ENCODE measurements at places on chromosomes 3 and 15.

- no peak for DNase-seq
Measured at GRCh38 chr15:88476635-88477060, 9.1 kb downstream of the MRPS11 start.

- no peak for DNase-seq
Measured at GRCh38 chr15:98289747-98290146, 329.2 kb downstream of the ARRDC4 start.

- DNase-seq = no peak
Measured at GRCh38 chr3:54349231-54349652, 226.9 kb downstream of the CACNA2D3 start.

DNA sequence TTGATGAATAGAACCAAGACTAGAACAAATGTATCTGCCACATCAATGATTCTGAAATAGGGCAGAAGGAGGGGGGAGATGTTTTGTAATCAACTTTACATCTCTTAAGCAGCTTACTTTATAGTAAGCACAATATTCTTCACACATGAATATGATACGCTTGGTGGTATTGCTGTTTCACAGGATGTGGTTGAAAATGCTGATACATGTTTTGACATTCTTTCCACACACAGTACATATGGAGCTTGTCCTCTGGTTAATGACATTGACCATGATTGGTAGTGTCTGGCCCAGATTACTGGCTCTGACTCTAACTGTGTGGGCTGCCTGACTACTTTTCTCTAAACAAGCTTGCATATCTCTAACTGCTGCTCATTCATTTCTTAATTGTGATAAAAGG lies 168.9 kb downstream of the KLHL25 start:
- no peak for DNase-seq

DNA sequence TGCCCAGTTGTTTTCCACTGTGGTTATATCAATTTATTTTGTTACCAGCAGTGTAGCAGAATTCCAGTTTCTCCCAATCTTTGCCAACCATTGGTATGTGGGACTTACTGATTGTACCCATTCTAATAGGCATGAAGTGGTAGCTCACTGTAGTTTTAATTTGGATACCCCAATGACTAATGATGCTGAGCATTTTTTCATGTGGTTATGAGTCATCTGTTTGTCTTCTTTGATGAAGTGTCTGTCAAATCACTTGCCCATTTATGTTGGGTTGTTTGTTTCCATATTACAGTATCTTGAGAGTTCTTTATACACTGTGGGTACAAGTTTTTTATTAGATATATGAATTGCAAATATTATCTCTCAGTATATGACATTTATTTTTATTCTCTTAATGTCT lies 644.3 kb downstream of the NR2F2 start:
- DNase-seq = no peak

- no peak for DNase-seq
Measured at GRCh38 chr15:71080166-71080565, 35.1 kb upstream of the THSD4 start.

GRCh38 chr3:46905661-46906451 lies 28.3 kb downstream of the PTH1R start:
- DNase-seq = no peak

DNA sequence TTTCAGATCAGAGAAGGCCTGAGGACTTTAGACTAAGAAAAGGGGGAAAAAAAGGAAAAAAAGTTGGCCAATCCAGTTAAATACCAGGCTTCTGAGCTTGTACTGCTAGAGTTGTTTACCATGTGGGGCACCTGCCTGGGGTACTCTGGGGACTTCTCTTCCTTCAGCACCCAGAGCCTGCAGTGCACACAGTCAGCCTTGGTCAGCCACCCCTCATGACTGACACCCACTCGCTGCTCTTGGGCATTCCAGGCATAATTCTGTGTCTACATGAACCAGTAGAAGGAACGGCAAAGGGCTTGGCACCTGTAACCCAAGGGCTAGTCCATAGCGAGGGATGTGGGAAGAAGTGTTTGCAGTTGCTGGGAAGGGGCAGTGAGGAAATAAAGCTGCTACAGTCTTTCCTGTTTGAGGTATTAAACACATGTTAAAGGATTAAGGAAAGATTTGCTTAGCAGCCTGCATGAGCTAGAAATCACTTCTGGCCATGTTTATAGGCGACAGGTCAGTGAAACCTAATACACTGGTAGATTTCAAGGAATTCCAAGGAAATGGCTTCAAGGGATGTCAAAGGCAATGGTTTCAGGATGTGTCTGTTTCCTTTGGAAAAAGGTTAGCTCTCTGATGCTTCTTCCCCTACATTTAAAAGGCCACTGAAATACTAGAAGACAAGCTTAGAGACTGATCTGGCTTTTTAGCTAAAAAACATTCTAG lies 232.5 kb downstream of the CHST2 start:
- DNase-seq = no peak

- no peak for DNase-seq
Measured at GRCh38 chr15:58931987-58932588, 1.4 kb downstream of the SLTM start.

DNA sequence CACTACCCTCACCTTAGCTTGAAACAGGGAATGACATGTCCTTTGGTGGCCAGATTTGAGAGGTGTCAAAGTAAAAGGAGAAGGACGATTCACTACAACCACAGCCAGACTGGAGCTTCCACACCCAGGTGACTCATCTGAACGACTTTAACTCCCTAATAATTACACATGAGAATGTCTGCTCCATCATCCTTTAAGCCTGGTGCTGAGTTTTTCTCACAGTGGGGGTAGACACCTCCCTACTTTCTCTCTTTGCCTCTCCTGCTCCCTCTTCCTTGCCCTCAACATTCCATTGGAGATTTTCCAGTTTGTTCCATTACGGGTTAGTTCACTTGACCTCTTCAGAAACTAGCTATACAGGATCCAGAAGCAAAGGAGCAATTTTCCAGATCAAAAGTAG lies 154.3 kb upstream of the BHLHE40 start:
- DNase-seq = no peak

DNA sequence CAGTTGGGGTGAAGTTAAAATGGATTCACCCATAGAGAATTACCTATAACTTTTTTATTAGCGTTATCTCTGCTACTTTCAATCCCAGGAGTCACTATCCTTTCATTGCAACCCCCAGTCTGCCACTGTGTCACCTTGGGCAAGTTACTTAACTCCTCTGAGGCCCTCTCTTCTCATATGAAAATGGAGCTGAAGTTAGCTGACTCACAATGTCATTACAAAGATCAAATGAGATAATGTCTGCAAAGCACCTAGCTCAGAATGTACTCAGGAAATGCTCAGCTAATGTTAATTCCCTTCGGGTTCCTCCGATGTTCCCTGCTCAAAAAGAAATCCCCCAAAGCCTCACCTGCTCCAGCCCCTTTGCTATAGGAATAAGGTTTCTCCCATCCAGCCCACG lies 50.0 kb downstream of the TRIM42 start:
- DNase-seq = no peak

GRCh38 chr3:6108957-6109356 lies 752.0 kb upstream of the GRM7 start:
- DNase-seq = no peak

- DNase-seq = peak; percentile 47
Measured at GRCh38 chr3:120561251-120562045, 34.7 kb upstream of the NDUFB4 start.

DNA sequence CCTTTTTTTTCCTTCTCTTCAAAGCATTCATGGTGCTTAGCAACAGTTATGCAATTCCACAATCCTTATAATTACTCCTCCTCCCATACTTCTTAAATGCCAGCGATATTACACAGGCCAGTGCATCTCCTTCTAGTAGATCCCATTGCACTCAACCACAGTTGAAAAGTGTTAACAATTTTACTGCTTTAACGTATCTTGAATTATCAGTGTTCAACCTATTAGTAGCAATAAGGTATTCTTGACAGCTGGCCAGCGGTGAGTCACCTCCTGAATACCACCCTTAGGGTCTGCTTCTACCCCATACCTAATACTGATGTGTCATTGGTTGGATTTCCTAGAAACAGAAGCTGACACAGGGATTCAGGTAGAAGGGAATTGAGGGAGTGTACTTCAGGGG lies 24.0 kb upstream of the TEX9 start:
- no peak for DNase-seq

- no peak for DNase-seq
Measured at GRCh38 chr3:851098-851790, 241.6 kb upstream of the CNTN6 start.

DNA sequence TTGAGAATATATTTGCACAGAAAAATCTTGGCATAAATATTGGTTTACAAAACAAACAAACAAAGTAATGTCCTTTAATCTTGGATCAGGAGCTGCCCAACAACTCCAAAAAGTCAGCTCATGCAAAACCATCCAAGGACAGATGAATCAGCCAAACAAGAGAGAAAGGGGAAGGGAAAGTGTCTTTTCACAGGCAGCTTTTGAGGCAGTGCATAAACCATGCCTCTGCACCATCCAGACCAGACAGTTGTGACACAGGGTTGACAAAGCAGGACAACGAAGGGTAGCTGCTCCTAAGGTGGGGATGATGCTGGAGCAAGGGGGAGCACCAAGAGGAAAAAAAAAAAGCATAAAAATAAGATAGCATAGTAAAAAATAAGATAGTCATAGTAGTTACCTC lies 8.7 kb downstream of the CD86 start:
- DNase-seq = no peak

DNA sequence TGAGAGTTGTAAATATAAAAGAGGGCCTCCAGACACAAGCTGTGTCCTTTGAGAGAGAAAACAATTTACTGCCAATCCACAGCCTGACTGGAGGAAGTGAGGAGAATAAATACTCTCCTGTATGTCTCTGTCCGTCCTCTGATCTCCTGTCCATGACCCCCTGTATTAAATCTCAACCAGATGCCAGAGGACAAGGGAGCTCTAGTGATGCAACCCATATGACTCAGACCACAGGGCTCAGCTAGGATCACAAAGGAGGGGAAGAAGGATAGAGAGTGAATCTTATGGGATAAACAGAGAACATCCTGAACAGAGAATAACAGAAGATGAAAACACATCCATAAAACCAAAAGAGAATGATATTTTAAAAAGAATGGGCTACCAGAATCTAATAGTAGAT lies 482.6 kb downstream of the PLOD2 start:
- no peak for DNase-seq

GRCh38 chr3:25784971-25785370 lies 1.7 kb upstream of the NGLY1 start:
- DNase-seq = no peak

- DNase-seq = no peak
Measured at GRCh38 chr15:63905558-63906265, 72.0 kb upstream of the HERC1 start.

GRCh38 chr3:70531063-70531657 lies 218.7 kb upstream of the MDFIC2 start:
- no peak for DNase-seq

- no peak for DNase-seq
Measured at GRCh38 chr3:24129549-24129948, 184.5 kb downstream of the NR1D2 start.

- no peak for DNase-seq
Measured at GRCh38 chr3:160257606-160258005, 32.4 kb downstream of the C3orf80 start.

- DNase-seq = no peak
Measured at GRCh38 chr15:41309226-41309905, 23.0 kb downstream of the OIP5 start.

- no peak for DNase-seq
Measured at GRCh38 chr15:65434201-65434600, 11.5 kb upstream of the IGDCC4 start.

DNA sequence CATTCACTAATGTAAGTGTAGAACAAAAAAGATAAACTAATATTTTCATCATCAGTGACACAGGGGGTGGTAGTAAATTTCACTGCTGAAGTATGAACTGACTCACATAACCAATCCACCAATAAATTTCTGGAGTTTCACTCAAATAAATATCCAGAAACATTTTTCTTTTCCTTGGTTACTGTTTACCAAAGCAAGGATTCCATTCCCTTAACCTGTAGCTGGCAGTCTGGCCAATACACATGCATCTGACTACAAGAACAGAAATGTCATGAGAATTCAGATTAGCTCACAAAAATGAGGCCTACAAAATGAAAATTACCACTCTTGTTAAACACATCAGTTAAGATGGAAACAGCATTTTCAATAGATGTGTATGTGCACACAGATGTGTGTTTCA lies 80.3 kb downstream of the STAG1 start:
- DNase-seq = no peak

- no peak for DNase-seq
Measured at GRCh38 chr3:95826419-95826818, 988.0 kb upstream of the EPHA6 start.

GRCh38 chr3:48688032-48688736 lies 2.5 kb upstream of the NCKIPSD start:
- no peak for DNase-seq

GRCh38 chr3:106065831-106066230 lies 197.0 kb upstream of the CBLB start:
- DNase-seq = no peak

DNA sequence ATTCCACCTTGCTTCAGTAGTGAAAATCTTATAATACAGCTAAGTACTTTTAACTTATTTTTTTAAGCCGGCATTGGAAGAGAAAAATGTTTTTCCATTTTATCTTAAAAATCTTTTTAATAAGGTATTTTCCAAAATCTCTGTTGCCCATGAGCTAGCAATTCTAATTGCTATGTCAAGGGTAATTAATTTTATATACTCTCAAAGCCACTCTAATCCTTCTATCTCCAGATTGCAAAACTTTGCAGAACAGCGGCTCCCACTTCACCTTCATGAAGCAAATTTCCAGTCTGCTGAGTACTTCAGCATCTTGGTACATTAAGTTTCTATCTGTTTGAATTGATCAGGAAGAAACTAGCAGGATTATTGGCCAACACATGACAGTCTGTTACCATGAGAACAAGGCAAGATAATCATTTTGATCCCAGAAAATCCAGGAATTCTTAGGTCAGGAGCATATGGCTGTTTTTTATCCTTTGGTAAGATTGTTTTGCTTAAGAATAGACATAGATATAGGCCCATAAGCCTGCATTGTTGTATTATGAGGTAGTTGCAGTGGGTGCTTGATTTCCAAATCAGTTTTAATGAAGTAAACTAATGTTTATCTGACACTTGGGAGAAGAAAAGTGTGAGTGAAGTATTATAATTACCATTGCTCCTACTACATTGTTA lies 6.0 kb downstream of the TIPARP start:
- no peak for DNase-seq

GRCh38 chr15:85595804-85596536 lies 198.8 kb downstream of the KLHL25 start:
- DNase-seq = no peak

Data from stimulated activated CD8-positive, alpha-beta memory T cell treated with anti-CD3 and anti-CD28 coated beads, Interleukin-7, amount 100 ng/mL, for 1 hour (primary cell).